ENCODE measurements at places on chromosomes 3 and 15.
A peak's percentile ranks its signal among the peaks of the same experiment; 100 is the strongest.

- no peak for DNase-seq
These were observed 3.6 kb downstream of the ADAMTSL3 start for GRCh38 chr15:83657549-83657948.

GRCh38 chr15:49330166-49330565, 92.9 kb upstream of the FGF7 start:
- no peak for DNase-seq

DNA sequence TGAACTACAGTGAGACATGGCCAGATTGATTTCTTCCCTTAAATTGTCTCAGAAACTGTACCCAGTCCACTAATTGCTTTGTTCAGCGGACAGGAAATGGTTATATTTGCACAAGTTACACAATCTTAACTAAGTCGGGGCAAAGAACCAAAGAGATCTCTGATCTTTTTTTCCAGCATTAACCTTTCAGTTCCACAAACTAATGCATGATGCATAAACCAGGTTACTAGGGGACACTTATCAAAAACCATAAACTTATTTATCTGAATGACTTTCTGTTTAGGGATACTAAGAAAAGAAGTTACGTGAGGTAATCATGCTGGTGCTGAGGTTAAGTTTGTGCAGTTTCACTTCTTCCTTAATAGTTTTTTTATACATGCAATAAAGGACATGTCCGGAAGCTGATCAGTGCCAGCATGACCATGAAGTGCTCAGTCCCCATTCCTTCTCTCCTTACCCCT, 22.4 kb downstream of the FNDC3B start:
- no peak for DNase-seq

GRCh38 chr3:66018057-66019033, 20.4 kb downstream of the MAGI1 start:
- no peak for DNase-seq

GRCh38 chr15:101320501-101321052, 25.5 kb upstream of the SNRPA1 start:
- no peak for DNase-seq

- no peak for DNase-seq
These were observed 67.8 kb downstream of the DHX30 start for GRCh38 chr3:47870702-47871260.

GRCh38 chr3:16511681-16512434, 1.6 kb downstream of the RFTN1 start:
- DNase-seq, result peak; percentile 5

DNA sequence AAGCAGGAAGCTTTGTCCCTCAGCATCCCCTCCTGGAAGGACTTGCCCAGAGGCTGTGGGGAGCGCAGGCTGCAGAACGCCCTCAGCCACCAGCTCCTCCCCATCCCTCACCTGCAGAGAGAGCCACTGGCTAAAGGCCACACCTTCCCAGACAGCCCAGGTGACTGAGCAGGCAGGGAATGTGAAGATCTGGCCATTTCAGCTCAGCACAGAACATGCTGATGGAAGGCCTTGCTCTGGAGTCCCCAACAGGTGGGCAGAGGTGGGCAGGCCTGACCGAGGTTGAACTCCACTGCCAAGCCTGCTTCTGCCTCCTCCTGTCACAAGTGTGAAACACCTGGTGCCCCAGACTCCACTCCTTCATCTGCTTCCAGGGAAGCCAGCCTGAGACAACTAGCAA, 50.7 kb upstream of the SEC61A1 start:
- DNase-seq, result peak; percentile 44

DNA sequence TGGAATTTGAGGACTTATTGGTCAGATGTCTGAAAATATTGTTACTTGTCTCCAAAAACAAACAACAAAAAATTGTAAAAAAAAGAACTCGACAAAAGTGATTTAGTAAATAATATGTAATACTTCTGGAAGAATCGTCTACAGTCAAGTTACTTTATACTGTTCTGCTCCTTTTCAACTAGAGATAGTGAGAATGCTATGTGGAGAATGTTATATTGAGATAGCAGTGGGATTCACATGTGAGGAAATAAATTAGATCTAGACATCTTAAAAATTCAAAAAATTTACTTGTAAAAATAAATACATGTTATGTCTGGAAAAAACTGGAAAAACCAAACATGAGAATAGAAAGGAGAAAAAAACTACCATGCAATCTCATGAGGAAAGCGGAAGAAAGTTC, 64.9 kb downstream of the SGO1 start:
- DNase-seq, result no peak

- no peak for DNase-seq
These were observed 24.1 kb downstream of the POPDC2 start for GRCh38 chr3:119636249-119636648.

GRCh38 chr3:177905173-177906125, 630.8 kb upstream of the KCNMB2 start:
- DNase-seq, result no peak

DNA sequence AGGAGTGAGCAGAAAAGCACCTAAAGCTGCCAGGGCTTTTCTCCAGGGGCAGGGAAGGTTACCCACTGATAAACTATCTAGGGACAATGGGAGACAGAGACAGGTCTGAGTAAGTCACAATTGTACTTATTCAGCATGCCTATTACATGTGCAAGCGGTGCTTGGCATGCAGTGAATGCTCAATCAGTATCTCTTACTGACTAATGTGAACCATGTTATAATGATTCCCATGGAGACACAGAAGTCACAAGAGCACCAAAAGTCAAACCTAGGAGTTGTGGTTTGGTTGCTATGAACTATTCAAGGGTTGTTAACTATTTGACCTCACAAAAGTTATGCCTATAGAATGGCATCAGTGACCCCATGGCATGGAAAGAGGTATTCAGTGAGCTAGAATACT, 50.0 kb upstream of the RASGRP1 start:
- no peak for DNase-seq

GRCh38 chr3:182500289-182500688, 293.0 kb upstream of the ATP11B start:
- DNase-seq, result peak; percentile 61

Measured in NCI-H1417 (cell line).